NCI-H187 (cell line): ENCODE measurements at places on chromosomes 13 and 19.

DNA sequence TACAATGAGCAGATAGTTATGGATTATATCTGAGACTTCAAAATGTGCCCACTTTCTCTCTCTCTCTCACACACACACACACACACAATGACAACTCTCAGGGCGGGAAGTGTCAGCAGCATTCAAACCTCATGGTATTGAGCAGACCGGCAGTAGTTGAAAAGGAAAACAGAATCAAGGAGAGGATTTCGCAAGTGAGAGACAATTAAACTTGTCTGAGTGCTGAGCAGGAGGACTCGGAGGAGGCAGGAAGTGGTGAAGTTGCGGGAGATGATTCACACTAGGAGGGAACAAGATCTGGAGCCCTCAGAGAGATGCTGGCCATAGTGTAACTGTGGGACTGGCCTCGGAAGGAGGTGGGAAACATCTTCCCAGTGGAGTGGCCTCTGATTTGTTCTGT is 353.1 kb downstream of the EFNB2 start:
- DNase-seq: no peak

DNA sequence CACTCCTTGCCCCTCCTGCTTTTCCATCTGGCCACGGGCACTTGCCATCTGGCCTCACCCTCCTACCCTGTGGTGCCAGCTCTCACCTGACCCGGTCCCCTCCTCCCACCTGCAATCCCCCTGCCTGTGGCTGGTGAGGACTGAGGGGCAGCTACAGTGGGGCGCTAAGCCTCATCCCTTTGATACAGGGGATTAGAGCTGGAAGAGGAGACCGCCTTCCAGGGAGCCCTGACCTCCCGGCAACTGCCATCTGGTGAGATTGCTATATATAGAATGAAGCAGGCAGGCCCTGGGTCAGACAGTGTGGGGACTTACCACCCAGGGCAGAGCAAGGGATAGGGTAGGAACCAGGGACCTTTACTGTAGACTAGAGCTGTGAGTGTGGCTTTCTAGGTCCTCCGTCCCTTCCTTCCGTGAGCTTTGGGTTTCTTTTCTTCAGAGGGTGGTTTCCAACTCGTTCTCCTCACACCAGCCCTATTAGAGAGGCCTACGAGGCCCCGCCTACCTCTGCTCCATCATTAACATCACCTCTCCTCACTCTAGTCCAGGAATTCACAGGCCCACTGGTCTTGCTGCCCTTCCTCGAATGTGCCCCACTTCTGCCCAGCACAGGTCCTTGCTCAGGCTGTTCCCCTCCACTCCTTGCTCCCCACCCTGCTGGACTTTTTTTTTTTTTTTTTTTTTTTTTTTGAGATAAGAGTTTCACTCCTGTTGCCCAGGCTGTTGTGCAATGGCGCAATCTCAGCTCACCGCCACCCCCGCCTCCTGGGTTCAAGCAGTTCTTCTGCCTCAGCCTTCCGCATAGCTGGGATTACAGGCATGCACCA is 7.7 kb downstream of the KASH5 start:
- DNase-seq: no peak

- DNase-seq: no peak
These were observed 40.1 kb downstream of the IFT88 start for GRCh38 chr13:20607015-20607414.

DNA sequence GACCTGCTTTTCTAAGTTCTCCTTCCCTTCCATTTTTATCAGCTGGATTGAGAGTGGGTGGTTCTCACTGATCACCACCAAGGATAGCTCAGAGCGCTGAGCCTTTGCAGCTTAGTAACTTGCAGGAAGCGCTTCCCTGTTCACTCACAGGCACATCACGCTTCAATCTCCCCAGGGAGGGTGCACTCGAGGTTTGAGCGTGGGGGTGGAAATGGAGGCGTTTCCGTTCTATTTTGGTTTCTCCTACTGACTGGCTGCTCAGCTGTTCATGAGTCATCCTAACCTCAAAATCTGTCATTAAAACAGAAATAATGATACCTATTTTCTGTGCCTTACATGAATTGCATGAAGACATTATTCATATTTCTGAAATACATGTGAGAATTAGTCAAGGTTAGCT is 292.1 kb downstream of the SPRY2 start:
- DNase-seq: no peak

GRCh38 chr19:49556412-49557398 is 23.7 kb downstream of the NOSIP start:
- DNase-seq: no peak
